ENCODE measurements at places on chromosomes 5 and 9.

DNA sequence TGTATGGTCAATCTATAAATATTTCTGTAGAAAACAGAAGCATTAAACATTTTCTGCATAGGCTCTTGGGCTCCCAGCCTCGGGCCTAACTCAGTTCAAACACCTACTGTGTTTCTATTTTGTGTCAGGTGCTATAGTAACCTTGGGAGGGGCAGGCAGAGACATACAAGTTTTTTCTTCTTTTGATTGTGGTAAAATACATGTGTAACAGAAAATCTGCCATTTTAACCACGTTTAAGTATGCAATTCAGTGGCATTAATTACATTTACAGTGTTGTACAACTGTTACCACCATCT is 40.8 kb upstream of the FOXE1 start:
- no peak for DNase-seq

- no peak for DNase-seq
These were observed 212.5 kb downstream of the GAS1 start for GRCh38 chr9:86734771-86735170.

DNA sequence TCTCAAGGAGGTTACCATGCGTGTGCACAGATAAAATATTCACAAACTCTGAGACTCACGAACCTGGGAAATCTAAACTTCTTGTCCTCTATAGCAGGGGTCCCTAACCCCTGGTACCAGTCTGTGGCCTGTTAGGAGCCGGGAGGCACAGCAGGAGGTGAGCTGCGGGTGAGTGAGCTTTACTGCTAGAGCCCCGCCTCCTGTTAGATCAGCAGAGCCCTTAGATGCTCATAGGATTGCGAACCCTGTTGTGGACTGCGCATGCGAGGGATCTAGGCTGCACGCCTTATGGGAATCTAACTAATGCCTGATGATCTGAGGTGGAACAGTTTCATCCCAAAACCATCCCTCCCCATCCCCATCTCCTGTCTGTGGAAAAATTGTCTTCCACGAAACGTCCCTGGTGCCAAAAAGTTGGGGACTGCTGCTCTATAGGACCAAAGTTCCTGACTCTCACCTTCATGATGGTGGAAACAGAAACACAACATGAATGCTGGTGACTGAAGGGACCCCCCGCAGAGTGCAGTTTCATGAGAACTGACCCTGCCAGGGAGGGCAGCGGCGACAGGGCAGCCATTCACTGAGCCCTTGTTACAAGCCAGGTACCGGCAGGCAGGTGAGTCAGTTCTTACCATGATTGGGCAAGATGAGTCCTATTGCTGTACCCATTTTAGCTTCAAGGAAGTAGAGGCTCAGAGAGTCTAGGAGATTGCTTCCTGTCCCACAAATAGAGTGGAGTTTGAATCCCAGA is 181.9 kb downstream of the RGS3 start:
- DNase-seq, result peak; percentile 38

DNA sequence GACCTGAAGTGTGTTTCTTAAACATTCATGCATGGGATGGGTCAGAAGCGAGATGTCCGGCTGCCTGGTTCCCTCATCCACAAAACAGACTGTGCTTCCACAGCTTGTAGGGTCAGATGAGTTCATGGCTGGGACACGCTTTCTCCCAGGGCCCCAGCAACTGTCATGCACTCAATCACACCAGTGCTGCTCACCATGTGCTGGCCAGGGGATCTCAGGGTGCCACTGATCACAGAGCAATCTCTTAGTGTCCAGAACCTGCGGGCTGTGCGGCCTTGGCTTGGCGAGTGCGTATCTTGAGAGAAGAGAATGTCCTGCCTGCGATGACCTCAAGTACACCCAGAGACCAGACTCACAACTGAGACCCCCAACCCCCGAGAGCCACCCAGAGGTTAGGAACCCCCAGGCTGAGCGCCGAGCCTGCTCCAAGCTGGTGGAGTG is 26.0 kb upstream of the FCN2 start:
- peak; percentile 68 for DNase-seq

DNA sequence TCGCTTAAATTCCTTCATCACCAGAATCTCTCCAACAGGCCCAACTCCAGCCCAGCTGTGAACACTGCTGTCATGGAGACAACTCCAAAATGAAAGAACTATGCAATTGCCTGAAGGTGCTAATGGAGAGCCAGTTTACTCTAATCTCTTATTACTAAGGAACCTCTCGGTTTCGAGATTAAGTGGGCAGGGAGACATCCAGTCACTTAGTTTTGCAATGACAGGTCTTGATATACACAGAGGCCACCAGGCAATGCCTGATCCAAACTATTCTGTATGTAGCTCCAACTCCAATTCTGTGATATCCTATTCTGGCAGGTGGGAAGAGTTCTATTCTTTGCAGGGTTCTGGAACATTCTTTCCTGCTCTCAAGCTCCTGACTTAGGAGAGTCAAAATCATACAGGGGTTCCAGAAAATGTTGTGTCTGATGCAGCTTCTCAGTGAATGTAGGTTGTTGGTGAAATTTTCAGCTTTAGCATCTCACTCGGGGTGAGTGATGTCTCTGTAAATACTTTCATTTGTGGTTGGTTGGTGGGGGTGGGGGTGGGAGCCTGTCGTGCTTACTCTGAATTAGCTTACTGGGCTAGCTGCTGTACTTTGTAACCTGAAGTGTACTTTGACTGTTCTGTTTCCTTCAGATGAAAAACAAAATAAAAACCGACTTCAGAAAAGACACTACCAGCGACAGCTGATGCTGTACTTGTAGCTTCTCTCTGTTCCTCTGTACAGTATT is 170.9 kb downstream of the PALM2AKAP2 start:
- no peak for DNase-seq

GRCh38 chr5:138760448-138761110 is 7.4 kb downstream of the CTNNA1 start:
- DNase-seq, result no peak

- DNase-seq, result no peak
These were observed 137.5 kb downstream of the CPLANE1 start for GRCh38 chr5:37111426-37112382.

DNA sequence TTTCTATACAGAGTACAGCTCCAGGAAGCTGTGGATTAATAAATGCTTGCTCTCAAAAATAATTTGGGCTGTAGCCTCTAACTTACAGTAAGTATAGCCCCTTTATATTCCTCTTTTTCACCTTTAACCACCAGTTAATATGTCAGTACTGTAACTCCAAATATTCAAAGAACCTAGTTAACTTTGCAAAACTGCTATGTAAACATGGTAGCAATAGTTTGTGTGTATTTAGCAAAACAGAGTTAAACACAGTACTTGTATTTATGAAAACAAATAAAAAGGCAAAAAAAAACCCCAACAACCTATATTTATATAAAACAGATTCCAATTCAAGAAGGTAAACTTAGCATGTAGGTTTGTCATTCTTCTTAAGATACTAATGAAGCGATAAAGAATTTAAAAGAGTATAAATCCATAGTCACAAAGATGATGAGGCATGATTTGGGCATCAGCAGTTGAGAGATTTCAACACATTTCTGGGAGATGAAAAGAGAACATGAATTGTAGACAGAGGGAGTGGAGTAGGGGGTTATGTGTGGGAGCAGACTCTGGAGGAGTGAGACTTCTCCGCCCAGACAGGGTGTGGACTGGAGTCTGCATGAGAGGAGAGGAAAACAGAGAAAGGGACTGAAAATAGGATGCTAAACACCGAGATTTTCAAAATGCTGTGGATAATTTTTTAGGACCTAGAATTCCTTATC is 47.0 kb upstream of the F2RL1 start:
- DNase-seq, result no peak

GRCh38 chr5:153613144-153613543 is 122.7 kb downstream of the GRIA1 start:
- DNase-seq, result no peak

DNA sequence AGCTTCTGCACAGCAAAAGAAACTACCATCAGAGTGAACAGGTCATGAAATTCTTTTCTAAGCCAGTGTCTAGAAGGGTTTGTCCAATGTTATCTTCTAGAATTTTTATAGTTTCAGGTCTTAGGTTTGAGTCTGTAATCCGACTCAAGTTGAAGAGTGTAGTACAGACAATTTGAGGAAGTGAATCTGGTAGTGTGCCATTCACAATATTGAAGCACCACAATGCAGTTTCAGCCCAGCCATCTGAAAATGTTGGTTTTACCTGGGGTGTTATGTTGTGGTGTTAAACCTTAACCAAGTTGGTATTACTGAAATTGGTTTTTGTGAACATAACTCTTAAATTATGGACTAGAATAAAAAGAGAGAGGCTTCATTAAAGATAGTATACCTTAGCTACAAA is 77.2 kb downstream of the ADAMTS16 start:
- DNase-seq, result no peak

GRCh38 chr5:81835814-81836367 is 85.0 kb upstream of the SSBP2 start:
- no peak for DNase-seq

DNA sequence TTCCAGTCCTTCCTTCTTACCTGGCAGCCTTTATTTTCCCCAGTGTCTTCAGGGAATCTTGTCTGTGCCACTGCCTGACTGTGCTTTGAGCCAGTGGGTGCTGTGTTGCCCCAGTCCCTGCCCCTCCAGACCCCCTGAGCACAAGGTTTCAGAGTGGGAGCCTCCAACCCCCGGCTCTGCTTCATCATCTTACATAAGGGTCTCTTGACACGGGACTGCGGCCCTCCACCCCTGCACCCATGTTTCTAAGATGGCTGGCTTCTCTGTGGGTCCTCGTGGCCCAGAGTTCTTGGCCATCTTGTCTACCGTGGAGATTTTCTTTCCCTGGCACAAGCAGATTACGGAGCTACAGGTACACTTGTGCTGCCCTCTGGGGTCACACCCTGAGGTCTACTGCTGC is 194.1 kb downstream of the CACNA1B start:
- DNase-seq, result no peak

DNA sequence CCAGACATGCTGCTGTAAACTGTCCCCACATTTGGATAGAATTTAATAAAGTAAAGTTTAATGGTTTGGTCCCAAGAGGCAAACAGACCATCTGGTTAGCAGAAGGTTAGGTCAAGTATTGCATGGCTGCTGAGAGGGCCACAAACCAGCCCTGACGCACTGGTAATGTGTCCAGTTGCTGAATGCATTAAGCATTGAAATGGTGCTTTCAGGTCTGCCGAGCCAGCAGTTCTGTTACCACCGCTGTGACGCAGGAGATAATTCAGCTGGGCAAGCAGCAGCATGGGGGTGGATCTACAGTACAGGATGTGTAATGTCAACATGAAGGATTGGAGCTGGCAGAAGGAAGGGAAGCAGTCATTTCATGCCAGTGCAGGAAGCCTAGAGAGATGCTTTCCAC is 16.0 kb downstream of the ZNF462 start:
- peak; percentile 75 for DNase-seq

- DNase-seq, result no peak
These were observed 530 bp downstream of the UCK1 start for GRCh38 chr9:131530546-131530919.

GRCh38 chr9:77588271-77588937 is 59.7 kb downstream of the GNA14 start:
- DNase-seq, result no peak

DNA sequence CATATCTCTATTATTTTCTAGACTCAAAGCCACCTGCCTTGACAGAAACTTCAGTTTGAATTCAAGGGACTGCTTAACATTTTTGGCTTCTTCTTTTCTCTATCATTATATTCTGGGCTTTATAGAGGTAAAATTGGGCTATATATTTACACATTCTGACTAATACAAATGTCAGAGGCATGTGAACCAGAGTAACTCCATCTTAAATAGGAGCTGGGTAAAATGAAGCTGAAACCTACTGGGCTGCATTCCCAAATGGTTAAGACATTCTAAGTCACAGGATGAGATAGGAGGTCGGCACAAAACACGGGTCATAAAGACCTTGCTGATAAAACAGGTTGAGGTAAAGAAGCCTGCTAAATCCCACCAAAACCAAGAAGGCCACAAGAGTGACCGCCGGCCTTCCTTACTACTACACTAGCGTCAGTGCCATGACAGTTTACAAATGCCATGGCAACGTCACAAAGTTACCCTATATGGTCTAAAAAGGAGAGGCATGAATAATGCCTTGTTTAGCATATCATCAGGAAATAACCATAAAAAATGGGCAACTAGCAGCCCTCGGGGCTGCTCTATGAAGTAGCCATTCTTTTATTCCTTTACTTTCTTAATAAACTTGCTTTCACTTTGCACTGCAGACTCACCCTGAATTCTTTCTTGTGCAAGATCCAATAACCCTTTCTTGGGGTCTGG is 44.8 kb upstream of the COX7C start:
- DNase-seq, result no peak

DNA sequence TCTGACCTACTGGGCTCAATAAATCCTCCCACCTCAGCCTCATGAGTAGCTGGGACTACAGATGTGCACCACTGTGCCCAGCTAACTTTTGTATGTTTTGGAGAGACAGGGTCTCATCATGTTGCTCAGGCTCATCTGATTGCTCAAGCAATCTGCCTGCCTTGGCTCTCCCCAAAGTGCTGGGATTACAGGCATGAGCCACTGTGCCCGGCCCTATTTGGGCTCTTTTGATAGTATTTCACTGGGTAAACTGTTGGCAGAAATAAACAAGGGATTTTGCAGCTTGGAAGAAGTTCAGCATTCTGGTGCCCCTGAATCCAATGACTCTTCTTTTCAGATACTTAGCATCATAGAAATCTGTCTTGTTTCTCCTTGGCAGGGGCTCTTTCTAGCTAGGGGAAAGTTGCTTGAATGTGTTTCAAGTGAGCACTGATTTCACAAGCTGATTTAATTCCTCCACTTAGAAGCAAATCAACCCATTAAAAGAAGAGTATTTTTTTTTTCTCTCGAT is 146.8 kb downstream of the PAPPA start:
- no peak for DNase-seq

- no peak for DNase-seq
These were observed 29.6 kb upstream of the TAF1L start for GRCh38 chr9:32665101-32665500.

DNA sequence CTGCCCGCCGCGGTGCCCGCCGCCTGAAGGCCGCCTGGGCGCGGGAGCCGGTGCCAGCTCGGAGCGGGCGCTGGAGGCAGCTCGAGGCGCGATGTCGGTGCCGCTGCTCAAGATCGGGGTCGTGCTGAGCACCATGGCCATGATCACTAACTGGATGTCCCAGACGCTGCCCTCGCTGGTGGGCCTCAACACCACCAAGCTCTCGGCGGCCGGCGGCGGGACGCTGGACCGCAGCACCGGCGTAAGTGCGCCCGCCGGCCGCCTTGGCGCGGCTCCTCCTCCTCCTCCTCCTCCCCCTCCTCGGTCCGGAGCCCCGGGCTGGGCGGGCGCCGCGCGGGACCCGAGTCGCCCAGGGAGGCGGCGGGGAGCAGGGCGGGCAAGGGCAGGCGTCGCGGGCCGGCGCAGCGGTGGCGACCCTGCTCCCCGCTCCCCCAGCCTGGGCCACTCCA is 455 bp downstream of the OLFM1 start:
- no peak for DNase-seq

DNA sequence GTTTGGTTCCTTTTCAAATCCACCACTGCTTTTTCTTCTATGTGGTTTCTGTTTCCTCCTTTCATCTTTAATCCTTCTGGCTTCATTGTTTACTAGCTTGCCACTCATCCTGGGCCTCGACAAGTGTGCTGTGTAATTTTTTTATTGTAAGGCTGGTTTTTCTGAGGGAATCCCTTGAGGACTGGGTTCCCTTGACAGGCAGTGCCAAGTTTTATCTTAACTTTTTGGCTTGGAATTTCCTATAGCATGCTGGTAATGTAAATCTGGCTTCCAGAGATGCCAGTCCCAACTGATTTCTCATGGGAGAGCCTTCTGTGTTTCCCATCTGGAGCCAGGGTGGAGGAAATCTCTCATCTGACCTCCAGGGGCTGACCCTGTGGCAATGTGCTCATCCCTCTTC is 184.7 kb downstream of the ROR2 start:
- no peak for DNase-seq
